ENCODE measurements at places on chromosomes 7 and 10.

- DNase-seq = no peak
Measured at GRCh38 chr10:132533571-132534260, 3.9 kb upstream of the INPP5A start.

- DNase-seq = peak; percentile 7
Measured at GRCh38 chr7:55641273-55641691, 69.0 kb upstream of the VOPP1 start.

GRCh38 chr10:110827875-110828274, 43.9 kb upstream of the PDCD4 start:
- DNase-seq = no peak

DNA sequence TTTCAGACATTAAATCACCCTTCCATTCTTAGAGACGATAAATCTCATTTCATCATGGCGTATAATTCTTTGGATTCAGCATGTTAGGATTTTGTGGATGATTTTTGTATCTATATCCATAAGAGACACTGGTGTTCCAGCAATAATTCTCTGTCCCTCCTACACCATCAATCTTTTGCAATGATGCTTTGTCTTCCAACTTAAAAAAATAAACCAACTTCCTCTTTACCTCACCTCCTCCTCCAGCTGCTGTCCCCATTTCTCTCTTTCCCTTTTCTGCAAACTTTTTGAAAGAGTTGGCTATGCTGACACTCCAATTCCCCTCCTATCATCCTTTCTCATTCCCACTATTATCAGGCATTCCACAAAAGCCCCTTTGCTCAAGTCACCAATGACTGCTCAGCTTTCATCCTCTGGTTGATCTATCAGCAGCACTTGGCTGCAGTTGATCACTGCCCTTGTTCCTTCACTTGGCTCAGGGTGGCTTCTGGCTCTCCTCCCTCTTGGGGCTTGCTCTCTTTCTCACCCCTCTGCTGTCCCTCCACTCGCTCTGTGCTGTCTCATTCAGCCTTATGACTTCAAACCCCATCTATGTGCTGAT, 130.0 kb downstream of the ARHGAP22 start:
- no peak for DNase-seq

DNA sequence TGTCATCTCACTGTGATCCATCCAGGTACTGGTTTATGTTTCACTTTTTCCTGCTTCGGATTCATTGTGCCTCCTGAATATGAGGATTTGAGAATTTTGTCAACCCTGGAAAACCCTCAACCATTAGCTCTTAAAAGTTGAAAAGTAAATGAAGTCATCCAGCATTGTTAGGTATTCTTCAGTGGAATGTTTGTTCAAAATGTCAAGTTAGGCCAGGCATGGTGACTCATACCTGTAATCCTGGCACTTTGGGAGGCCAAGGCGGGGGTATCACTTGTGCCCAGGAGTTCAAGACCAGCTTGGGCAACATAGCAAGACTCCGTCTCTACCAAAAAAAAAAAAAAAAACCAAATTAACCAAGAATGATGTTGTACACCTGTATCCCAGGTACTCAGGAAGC, 222.1 kb downstream of the NSUN6 start:
- no peak for DNase-seq

GRCh38 chr10:34181553-34182300, 633.4 kb downstream of the PARD3 start:
- no peak for DNase-seq

GRCh38 chr7:110973196-110973990, 117.5 kb upstream of the LRRN3 start:
- no peak for DNase-seq

DNA sequence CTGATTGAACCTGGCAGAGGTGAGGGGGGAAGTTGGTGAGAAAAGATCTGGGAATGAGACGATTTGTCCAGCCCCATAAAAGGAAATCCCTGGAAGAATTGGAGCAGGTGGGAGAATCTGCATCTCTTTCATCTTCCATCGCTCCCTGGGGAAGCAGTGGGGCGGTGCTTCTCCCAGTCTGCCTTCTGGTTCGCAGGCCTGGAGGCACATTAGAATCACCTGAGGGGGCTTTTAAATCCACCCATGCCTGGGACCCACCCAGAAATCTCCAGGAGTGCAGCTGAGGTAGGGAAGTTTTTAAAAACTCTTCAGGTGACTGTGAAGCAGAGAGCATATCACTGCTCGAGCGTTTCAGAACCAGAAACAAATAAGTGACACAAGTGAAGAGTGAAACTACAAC, 26.7 kb upstream of the SYPL1 start:
- DNase-seq = no peak

GRCh38 chr7:106450716-106451115, 165.9 kb upstream of the NAMPT start:
- DNase-seq = no peak

DNA sequence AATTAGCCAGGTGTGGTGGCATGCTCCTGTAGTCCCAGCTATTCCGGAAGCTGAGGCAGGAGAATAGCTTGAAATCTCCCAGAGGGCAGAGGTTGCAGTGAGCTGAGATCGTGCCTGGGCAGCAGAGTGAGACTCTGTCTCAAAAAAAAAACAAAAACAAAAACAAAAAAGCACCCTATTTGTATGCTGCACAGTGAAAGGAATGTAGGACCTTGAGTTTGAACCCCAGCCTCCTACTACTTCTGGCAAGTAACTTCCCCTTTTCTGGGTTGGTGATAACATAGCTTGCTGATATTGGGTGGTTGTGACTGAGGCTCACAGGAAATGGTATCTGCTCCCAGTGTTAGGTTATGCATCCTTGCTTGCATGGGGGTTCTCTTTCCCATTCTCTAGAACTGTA, 205.3 kb downstream of the BUB3 start:
- no peak for DNase-seq

GRCh38 chr10:126094537-126094936, 198.2 kb downstream of the FANK1 start:
- no peak for DNase-seq

DNA sequence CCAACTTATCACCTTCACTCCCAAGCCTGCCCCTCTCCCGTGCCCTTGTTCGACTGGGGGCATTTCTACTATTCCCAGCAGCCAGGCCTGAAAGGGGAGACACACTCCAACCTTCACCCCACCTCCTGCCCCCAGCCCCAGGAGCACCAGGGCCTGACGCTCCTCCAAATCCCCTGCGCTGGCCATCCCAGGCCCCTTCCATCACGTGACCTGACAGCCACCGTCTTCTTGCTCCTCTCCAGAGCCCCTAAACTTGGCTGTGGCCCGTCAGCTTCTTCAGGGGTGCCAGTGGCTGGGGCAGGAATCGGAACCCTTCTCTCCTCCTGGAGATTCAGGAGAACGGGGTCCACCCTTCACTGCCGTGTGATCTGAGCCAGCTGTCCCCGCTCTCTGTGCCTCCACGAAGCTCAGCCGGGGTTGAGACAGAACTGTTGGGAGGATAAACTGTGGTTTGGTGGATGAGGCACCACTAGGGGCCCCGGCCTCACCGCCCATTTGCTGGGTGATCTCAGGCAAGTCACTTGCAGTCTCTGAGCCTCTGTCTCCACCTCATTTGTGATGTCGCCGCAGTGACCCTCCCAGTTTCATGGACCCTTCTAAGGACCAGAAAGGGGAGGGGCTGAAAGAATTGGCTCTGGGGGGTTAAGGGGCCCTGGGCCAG, 91.0 kb downstream of the MYL10 start:
- no peak for DNase-seq

DNA sequence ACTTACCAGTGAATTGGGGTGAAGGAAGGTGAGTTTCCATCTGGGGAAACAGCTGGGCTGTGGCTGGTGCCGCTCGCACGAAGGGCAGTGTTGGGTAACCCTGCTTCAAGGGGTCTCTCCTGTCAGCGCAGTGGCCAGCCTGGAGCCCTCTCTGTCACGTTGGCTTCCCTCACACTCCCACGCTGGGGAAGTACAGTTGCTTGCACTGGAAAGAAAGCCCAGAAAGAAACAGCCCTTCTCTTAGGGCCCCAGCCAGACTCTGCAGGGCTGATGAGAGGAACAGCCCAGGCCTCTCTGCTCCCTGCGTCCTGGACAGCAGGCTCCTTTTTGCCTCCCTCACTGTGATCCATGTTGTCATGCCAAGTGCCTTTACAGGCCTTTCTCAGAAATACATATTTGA, 40.3 kb upstream of the TRIM8 start:
- DNase-seq = no peak

DNA sequence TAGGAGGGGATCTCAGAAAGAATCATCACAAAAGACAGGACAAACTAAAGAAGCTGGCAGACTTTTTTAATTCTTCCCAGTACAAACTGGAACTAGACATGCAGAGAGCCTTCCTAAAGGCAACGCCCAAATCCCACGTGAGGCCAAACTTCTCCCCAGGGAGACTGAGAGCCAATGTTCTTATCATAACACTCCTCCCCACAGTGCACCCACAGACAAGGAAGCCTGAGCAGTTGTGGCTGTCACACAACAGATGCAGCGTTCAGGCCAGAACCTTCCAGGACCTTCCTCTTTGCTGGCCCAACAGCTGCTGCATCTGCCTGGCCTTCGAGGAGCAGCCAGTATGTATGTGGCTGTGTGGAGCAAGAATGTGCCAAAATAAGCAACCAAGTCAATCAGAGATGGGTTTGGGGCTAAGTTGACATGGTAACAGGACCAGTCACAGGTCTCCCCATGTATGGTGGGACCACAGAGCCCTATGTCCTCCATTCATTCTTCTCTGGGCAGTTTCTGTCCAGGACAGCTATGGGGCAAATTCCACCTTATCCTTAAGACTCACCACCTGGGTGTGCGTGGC, 34.9 kb downstream of the SRPK2 start:
- DNase-seq = no peak

DNA sequence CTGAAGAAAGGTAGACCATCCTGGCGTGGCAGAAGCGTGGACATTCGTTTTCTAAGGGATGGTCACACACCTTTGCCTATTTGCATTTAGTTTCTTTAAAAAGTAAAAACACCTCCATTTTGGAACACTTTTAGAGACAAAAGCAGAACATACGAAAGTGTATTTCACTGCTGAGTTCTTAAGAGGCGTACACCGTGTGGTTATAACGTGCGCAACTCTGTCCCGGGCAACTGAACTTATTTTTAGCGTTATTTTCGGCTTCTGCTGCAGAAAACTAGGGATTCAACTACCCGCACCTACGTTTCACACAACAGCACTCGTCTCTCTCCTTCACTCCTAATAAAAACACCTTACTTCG, 557 bp upstream of the LSM8 start:
- DNase-seq = no peak

DNA sequence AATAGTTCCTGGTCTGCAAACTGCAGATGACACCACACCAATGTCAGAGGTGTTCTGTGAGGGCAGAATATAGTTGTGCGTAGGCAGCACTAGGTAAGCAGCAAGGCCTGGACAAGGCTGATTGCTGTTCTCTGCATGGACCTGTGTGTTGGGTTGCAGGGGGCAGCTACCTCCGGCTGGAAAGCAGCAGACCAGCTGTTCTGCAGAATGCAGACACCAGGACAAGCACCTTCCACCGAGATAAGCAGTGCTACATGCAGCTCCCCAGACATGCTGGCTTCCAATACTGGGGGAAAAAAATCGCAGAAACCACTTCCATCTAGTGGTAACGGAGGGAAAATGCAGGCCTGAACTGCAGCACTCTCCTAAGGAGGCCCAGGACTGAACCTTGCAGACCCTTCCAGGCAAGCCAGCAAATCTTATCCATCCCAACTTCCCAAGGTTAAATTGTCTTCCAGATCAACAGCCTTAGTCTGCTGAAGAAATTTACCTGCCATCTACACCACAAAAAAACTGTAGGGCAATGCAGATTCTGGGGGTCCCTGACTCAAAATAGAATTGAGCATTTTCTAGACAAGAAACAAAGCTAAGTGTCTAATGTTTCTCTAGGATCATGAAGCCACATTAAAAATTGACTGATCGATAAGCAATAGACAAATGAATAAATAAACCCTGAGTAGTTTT, 50.5 kb upstream of the COBL start:
- DNase-seq = no peak

- no peak for DNase-seq
Measured at GRCh38 chr7:135808206-135808605, 59.6 kb upstream of the FAM180A start.

DNA sequence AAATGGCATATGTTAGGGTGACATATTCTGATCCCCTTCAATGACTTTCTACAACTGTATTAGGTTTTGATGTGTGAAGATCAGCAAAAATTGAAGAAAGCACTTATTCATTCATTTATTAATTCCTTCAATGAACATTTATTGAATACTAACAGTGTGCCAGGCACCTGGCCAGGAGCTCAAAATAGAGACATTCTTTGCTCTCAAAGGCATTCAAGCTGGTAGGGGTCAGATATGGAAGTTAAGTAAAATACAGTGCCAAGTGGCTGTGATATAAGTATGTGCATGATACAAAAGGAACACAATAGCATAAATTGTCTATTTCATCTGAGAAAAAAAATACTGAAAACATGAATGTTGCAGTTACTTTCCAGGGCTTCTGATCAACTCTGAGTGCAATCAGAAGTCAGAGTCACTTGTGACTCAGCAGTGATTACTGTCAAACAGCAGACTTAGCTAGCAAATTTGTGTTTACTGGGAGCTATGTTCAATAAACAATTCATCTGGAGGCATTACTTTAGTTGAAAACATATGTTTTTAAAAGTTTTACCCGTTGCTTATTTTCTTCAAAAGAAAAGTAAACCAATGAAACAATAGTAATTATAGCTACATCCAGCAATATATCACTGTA, 60.4 kb upstream of the CACNB2 start:
- no peak for DNase-seq

- no peak for DNase-seq
Measured at GRCh38 chr7:13407911-13408310, 581.6 kb downstream of the ETV1 start.

- DNase-seq = no peak
Measured at GRCh38 chr7:80764132-80764531, 125.7 kb downstream of the CD36 start.

GRCh38 chr10:86963341-86963919, 4.9 kb upstream of the ADIRF start:
- DNase-seq = no peak

Data from stimulated activated CD4-positive, alpha-beta T cell treated with anti-CD3 and anti-CD28 coated beads, Interleukin-2, amount 100 ng/mL, for 48 hours (primary cell).